ENCODE measurements at places on chromosomes 11 and 22.
A peak's percentile ranks its signal among the peaks of the same experiment; 100 is the strongest.

GRCh38 chr22:22045571-22046335, 63.2 kb upstream of the TOP3B start:
- DNase-seq: no peak

DNA sequence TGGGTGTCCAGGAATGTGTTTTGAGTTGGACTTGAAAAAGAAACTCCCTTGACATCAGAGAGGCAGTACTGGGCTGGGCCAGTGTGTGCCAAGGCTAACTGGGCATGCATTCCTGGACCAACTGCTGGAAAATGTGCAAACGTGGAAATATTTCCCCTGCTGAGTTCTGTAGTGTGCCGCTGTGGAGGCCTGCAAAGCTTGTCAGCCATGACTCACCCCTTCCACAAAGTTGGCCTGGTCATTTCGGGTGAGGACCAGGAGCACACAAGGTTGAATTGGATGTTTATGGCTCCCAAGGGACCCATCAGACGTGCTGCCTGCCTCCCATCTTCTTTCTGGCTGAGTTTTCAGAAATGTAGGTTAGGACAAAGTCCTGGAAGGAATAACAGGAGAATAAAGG, 513.1 kb downstream of the MIAT start:
- DNase-seq: no peak

- no peak for DNase-seq
Measured at GRCh38 chr11:12817681-12818332, 143.6 kb downstream of the TEAD1 start.

- no peak for DNase-seq
Measured at GRCh38 chr11:133164986-133165385, 367.3 kb downstream of the OPCML start.

DNA sequence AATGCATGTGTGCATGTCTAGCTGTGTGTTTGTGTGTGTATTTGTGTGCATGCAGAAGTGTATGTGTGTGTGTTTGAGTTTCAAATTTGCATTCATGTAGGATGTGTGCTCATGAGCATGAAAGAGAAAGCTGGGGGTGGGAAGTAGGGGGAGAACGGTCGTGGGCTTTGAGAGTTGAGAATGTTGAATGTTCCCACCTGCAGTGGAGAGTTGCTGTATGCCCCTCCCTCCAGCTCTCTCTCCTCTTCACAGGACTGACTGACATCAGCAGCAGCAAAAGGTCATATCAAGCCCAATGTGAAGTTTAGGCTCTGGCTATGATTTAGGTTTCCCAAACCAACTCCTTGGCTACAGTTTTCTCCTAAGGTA, 63.8 kb upstream of the RRAS2 start:
- no peak for DNase-seq

DNA sequence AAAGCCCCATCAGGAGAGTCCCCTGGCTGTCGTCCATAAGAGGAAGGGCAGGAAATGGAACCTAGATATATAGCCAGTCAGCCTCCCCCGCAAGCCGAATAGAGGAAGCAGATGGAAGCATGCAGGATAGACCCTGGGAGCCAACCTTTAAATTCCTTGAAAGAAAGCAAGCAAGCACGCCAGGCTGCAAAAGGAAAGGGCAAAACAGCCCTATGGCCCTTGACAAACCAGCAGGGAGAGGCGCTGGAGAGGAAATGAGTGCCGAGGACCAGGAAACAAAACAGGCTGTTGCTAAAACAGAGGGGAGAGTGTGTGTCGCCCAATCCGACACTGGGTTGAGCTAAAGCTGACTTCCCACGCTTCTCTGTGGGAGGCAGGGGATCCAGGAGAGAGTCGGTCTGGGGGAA, 203.5 kb upstream of the MTNR1B start:
- peak; percentile 69 for DNase-seq

DNA sequence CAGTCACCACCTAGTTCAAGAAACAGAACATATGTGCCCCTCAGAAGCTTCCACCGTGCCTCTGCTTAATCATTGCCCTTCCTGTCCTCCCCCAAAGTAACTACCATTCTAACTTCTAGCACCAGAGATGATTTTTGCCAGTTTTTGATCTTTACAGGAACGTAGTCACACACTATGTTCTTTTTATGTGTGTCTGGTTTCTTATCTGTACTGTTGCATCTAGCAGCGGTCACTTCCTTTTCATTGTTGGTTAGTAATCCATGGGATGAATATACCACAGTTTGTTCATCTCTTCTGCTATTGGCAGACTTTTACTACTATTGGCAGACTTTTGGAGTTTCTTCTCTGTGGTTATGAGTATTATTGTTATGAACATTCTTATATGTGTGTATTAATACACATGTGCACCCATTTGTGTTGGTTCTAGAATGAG, 34.6 kb downstream of the SPECC1L start:
- no peak for DNase-seq

GRCh38 chr11:100681064-100681502, 6.0 kb upstream of the ARHGAP42 start:
- DNase-seq: no peak

DNA sequence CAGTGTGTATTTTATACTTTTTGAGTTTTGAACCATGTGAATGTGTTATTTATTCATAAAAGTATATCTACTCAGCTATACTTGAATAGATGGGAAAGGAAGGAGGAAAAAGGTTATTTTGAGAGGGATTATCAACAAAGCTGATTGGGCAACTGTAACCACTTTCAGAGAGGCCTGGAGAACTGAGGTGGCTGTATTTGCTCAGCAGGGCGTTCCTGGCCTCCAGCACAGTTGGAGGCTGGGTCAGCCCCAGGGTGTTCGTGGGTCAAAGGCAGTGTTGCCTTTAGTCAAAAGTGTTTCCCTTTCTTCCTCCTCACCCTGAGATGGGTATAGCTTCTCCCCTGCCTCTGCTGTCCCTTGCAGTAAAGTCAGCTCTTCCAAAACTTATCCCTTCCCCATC, 26.7 kb downstream of the ASCC2 start:
- DNase-seq: no peak

- no peak for DNase-seq
Measured at GRCh38 chr22:28016781-28017557, 97.9 kb upstream of the PITPNB start.

DNA sequence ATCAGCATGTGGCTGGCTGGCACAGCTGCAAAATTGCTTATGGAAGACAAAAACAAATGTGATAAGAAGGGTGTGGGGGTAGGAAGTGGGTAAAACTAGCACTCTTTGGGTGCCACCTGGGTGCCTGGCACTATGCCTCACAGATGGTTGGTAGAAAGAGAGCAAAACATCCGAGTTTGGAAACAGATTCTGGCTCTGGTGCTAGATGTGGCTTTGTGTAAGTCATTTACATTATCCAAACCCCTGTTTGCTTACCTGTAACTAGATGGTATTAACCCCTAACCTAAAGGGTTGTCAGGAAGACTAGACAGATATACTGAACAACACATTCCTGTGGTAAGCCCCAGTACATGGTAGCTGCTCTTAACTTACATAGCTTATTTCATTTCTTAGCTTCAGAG, 905.6 kb downstream of the DLG2 start:
- DNase-seq: no peak

DNA sequence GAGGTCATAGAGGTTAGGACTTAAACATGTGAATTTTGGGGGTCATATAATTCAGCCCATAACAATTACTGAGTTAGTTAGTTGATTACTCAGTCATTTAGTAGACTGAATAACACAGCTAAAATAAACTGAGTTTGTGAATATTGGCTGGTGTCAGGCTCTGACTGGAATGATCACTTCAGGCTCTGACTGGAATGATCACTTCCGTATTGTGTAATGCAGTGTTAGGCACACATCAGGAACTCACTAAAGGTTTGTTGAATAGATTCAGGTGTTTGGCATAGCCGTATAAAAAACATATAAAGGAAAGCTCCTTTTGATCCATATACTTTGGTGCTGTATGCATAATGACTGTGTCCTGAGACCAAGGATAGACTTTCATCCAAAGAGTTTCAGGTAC, 610.5 kb downstream of the INSC start:
- DNase-seq: no peak

GRCh38 chr11:126375726-126376125, 20.2 kb downstream of the ST3GAL4 start:
- DNase-seq: no peak

DNA sequence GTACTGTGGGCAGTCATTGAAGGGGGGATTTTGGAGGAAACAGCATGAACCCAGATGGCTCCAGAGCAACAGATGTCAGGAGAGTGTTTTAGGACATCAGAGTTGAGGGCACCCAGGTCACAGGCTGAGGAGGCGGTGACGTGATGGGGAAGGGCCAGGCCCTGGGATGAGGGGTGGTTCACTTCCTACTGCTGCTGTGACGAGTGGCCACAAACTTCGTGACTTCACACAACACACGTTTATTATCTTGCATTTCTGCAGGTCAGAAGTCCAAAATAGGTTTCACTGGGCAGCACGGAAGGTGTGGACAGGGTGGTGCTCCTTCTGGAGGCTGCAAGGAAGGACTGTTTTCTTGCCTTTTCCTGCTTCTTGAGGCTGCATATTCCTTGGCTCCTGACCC, 77.7 kb upstream of the RAB1B start:
- DNase-seq: no peak

DNA sequence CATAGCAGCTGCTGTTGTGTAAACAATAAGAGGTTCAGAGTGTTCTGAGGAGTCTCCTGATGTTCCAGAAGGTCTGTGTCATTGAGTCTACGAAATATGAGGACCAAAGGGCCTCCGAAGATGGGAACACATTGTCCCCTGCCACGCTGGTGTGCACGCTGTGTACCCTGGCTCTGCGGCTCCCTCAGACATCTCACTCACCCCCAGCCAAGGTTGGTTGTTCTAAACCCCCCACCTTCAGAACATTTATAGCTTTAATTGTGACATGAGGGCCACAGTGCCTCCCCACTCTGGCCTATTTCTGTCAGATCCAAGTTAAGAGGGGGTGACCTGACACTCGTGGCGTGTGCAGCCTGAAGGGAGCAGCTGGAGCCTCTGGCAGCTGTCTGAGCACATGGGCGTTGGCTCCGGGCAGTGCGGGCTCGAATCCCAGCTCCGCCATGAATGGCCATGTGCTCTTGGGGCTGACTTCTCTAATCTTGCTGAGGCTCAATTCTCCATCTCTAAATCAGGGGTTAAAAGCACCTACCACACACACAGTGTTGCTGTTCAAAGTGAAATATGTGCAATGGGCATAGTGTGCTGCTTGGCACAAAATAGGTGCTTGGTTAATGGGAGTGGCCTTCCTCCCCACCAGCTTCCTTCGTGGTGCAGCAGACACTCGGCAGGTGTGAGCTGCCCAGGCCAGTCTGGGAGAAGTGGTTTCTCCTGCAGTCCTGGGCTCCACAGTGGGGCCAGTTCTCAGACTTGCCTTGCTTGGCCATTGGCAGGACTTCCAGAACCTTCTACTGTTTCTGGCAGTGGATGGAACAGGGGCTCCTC, 39.7 kb upstream of the MICAL2 start:
- DNase-seq: no peak

DNA sequence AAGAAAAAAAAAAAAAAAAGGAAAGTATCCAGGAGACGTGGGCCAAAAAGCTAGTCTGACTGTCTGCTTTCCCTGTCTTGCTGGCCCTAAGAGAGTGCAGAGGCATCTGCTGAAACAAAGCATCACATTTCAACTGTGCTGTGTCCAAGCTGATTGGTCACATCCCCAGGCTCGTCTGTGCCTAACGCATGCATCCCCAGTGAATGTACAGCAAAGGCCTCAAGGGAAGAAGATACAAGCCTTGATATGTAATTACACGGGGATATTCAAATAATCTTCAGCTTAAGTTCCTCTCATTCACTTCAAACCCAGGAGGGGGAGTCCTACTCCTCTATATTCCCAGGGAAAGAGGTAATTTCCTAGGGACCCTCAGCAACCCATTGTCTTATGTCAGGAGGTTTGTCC, 5.4 kb upstream of the SORL1 start:
- no peak for DNase-seq

- peak; percentile 28 for DNase-seq
Measured at GRCh38 chr11:114915871-114916805, 237.8 kb downstream of the NXPE2 start.

DNA sequence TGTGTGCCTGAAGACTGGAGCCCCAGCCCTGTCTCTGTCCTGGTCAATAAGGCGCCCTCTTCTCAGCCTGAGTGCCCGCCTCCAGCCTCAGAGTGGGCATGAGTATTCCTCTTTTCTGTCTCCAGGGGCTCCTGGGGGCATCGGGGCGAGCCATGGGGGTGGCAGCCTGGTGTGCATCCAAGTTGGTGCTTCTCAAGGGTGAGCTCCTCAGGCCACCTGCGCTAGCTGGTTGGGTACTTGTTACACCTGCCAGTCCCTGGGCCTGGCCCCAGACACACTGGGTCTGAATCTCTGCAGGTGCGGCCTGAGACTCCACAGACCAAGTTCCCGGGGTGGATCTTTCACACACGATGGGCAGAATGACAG, 168.6 kb upstream of the B3GAT1 start:
- no peak for DNase-seq

DNA sequence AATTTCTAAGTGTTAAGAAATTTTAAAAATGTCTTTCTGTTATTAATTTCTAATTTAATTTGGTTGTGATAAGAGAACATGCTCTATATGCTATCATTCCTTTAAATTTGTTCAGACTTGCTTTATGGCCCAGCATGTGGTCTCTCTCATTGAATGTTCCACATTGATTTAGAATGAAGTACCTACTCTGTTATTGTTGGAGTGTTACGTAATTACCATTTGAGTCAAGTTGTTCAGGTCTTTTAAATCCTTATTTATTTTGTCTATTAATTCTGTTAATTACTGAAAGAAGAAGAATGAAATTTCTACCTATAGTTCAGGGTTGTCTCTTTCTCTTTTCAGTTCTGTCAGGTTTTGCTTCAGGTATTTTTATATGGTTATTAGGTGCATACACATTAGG, 57.0 kb downstream of the PRMT3 start:
- no peak for DNase-seq

DNA sequence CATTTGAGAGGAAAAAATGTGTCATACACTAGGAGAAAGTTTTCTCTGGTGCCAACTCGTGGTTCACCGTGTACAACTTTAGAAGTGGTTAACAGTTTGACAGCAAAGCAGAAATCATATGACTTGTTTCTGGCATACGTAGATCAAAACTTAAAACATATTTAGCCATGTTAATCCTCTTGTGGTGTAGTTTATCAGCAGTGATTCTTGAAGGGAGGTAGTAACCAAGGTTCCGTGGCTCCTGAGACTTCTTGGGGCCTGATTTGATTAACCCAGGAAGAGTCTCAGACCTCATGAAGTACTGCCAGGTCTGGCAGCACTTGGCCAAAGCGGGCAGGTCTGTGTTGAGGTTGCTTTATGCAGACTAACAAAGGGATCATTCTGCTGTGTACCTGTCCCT, 40.5 kb downstream of the SREBF2 start:
- no peak for DNase-seq

GRCh38 chr22:47369431-47370015, 607.1 kb downstream of the TBC1D22A start:
- no peak for DNase-seq

GRCh38 chr11:100903284-100903683, 216.2 kb downstream of the ARHGAP42 start:
- DNase-seq: no peak

- peak; percentile 58 for DNase-seq
Measured at GRCh38 chr11:128814856-128815705, 52.0 kb downstream of the KCNJ1 start.

DNA sequence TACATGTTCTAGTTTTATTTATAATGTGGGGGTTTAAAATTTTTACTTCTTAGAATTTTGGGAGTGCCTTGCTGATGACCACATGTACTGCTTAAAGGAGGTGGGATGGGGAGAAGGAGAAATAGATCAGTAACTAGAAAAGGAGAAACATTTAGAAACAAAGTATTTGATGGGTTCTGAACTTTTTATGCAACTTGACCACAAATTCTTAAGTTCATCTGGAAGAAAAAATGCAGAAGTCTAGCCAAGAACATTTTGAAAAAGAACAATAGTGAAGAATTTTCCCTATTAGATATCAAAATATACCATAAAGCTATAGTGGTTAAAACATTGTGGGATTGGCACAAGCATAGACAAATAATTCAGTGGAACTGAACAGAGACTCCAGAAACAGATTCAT, 73.3 kb upstream of the AMPD3 start:
- no peak for DNase-seq

Data from urinary bladder (tissue), 4 donors.